ENCODE measurements at places on chromosomes 5 and 9. TPM values are rescaled to one million over a fixed set of nuclear protein-coding genes. Genes with fewer than 3 reads are reported as not detected.

CCL28 gene
- total RNA-seq, result not detected

DNA sequence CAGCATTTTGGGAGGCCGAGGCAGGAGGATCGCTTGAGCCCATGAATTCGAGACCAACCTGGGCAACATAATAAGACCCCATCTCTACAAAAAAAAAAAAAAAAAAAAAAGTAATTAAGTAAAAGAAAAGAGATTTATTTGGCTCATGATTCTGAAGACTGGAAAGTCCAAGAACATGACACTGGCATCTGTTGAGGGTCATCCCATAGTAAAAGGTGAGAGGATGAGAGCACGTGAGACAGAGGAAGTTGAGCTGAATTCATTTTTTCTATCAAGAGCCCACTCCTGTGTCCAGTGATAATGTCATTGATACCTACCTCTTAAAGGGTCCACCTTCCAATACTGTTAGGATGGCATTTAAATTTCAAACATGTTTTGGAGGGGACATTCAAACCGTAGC is 19.8 kb downstream of the CREBRF start:
- DNase-seq, result no peak

DNA sequence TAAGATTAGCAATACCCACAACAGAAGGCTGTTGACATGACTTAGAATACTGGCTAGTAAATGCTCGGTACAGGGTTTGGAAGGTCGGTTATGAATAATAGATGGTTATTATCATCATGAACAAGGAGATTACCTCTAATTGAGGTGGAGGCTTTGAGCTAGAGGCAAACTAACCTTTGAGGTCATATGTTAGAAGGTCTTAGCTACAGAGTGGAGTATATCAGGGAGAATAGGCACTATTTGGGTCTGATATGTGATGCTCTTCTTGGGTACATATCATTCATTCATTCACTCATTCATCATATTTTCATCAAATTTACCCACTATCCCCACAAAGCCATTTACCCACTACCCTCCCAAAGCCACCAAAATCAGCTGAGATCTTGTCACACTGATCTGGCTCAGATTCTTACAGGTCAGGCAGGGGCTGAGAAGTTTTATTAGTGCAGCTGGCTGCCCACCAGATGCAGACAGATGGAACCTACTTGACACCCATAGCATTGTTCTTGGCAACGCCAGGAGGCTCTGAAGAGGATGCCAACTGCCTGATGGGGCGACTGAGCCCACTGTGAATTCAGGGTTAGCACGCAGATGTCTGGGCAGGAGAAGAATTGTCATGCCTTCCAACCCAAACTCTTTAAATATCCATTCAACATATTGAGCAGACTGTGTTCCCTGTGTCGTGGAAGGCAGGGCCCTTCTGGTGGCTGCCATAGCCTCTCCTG is 90.2 kb upstream of the SH3PXD2B start:
- DNase-seq, result peak; percentile 12

GRCh38 chr9:93918061-93918460 is 37.1 kb downstream of the BARX1 start:
- no peak for DNase-seq

GRCh38 chr5:13985731-13986418 is 41.4 kb upstream of the DNAH5 start:
- no peak for DNase-seq
